Right lung (tissue), 10 donors: ENCODE measurements at places on chromosomes 6 and 20. TPM values are rescaled to one million over a fixed set of nuclear protein-coding genes. Genes with fewer than 3 reads are reported as not detected.
A peak's percentile ranks its signal among the peaks of the same experiment; 100 is the strongest.

RFX6 gene
- polyA plus RNA-seq: 2.3 TPM

CFAP61 gene
- polyA plus RNA-seq: 2.8 TPM

TAF11 gene
- 59.1 TPM for polyA plus RNA-seq

CCR6 gene
- polyA plus RNA-seq: not detected

SMLR1 gene
- 0.08 TPM for polyA plus RNA-seq

TUBB1 gene
- polyA plus RNA-seq: 4.3 TPM

- no peak for DNase-seq
These were observed 19.3 kb downstream of the FAXC start for GRCh38 chr6:99330159-99330558.

- DNase-seq: no peak
These were observed 87.0 kb upstream of the OLIG3 start for GRCh38 chr6:137581019-137581707.

DNA sequence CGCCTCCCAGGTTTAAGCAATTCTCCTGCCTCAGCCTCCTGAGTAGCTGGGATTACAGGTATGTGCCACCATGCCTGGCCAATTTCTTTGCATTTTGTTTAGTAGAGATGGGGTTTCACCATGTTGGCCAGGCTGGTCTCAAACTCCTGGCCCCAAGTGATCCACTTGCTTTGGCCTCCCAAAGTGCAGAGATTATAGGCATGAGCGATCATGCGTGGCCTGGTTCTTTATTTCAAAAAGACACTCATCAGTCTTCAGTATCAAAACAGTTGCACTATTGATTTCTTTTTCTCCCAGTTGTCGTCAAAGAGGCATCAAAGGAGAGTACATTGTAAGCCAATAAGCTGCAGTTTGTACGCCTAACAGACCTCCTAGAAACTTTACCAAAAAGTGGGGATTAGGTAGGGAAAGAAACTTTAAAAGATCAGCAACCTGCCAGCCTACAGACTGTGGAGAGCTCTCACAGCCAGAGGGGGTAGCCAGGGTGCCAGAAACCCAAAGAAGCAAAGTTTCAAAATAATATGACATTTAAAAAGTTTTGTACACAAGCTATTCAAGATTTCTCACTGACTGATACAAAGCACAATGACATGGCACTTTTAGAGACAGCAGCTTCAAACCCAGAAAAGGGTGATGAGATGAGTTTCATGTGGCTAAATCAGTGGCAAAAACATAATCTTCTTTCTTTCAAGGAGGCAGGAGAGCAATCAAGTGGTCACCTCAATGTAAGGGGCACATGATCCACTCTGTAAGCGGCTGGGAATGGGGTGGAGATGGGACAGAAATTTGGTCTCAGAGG, 83.0 kb upstream of the RALY start:
- no peak for DNase-seq

GRCh38 chr6:158206740-158207421, 38.7 kb downstream of the GTF2H5 start:
- no peak for DNase-seq

DNA sequence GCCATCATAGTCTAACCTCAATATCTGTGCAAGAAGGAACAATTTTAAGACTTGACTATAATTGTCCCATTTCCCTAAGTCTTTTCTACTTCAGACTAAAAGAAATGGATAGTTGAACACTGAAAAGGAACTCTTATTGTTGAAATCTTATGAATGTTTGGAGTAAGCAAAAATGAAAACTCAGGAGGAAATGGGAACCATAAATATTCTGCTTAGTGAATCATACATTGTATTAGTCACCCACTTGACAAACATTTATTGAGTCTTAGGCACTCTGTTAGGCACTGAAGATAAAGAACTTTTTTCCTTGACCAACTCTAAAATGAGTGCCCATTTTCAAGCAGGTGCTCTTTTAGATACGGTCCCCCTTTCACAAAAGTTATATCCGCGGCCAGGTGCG, 8.7 kb downstream of the CCDC170 start:
- DNase-seq: no peak

- no peak for DNase-seq
These were observed 8.2 kb downstream of the HELZ2 start for GRCh38 chr20:63565699-63566335.

DNA sequence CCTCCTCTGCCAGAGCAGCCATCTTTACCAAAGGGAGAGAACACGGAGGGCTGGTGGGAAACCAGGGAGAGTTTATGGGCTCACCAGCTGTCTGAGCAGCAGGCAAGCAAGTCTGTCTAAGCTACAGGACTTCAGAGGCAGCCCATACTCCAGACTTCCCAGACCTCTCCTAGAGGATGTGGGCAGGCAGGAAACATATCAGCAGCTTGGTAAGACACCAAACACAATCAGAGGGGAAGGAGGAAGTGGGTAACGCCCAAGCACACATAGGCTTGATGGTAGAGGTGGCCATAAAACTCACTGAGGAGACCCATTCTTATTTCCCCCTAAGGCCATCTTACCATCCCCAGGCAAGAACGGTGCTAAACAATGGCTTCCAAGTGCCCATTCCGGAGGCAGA, 143.1 kb upstream of the ARID1B start:
- DNase-seq: no peak

GRCh38 chr20:59622496-59622895, 18.2 kb downstream of the PHACTR3 start:
- DNase-seq: no peak

GRCh38 chr6:157535340-157536222, 154.6 kb downstream of the ZDHHC14 start:
- no peak for DNase-seq

GRCh38 chr6:105691081-105691480, 288.2 kb upstream of the PREP start:
- no peak for DNase-seq

DNA sequence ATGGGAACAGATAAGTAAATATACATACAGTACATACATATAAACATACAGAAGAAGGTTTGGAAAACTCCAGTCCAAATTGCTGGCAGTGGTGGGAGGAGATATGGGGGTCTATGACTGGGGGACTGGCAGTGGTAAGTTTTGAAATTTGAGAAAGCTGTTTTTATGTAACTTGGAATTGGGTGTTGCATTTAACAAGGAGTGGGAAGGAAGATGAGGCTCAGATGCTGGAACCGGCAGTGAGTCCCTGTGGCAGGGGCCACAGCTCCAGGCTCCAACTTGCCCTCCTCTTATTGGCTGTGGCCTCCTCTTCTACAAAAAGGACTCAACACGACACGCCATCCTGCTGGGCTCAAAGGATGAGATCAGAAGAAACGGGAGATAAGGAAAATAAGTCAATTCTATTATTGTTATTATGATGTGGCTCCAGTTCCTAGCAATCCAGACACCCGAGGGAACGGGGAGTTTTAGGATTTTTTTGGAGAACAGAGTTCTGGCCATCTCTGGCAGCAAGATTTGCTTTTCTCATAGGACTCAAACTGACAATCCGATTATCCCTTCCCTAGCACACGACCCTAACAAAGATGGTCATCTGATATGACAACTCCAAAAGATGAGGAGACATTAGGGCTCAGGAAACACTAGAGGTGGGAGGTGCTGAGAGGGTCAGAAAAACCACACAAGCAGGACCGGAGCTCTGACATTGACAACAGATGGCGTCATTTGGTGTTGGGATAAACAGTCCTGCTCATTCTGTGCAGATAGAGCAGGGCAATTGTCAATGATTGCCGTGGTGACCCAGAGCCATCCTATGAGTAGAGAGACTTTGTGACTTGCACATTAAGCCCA, 6.0 kb upstream of the TGM2 start:
- peak; percentile 42 for DNase-seq

- DNase-seq: no peak
These were observed 14.9 kb downstream of the CRISP2 start for GRCh38 chr6:49698478-49698877.

DNA sequence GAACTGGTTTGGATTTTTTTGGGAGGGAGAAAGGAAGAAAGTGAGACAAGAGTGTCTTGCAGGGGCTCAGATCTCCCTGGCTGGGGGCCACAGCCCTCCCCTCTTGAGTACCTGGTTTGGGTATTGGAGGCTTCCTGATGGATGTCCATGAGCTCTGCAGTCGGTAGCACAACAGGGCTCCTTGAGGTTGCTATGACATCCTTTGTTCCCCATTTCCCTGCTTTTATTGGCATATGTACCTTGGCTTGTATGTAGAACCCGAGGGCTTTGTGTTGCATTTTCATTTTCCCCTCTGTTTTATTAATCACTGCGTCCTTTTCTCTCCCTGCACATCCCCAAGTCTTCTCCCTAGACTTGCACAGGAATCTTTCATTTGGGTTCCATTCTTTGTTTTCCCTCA, 355.5 kb upstream of the TSHZ2 start:
- DNase-seq: no peak

GRCh38 chr6:150142670-150143515, at the start of gene PPP1R14C:
Gene PPP1R14C (plus strand): TSS chr6:150143044. CDS start chr6:150143193, 149 bp downstream.
- no peak for DNase-seq

DNA sequence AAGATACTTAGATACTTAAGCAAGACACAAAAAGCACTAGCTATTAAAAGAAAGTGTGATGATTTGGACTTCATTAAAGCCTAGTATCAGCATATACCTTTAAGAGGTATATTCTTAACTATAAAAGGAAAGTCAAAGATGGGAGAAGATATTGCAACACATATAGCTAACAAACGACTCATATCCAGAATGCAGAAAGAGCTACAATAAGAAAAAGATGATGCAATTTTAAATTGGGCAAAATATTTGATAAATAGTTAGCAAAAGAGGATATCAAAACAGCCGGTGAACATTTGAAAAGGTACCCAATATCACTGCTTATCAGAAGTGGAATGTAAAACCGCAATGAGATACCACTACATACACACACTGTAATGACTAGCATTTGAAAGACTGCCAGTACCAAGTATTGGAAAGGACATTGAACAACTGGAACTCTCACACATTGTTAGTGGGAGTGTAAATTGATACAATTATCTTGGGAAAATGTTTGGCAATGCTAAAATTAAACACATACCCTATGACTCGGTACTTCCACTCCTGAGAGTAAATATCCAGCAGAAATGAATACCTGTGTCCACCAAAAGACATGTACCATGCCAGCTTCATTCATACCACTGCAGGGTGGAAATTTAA, 25.7 kb downstream of the MUC22 start:
- DNase-seq: no peak

- DNase-seq: no peak
These were observed 70.9 kb downstream of the REV3L start for GRCh38 chr6:111411978-111412566.

DNA sequence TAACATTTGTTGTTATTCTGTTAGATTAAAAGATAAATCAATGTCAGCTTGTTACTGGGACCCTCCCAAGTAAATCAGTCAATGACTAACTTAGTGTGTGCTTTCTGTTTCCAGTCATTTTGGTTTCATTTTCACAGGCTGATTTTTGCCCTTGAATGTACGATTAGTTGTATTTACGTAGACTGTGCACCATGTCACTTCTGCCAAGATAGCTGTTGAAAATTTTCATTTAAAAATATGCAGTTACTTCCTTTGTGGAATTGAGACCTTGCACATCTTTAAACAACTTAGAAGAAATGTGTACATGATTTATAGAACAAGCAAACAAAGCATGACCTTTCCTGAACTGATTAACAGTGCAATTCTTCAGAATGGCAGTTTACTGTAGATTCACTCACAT, 944.8 kb upstream of the CITED2 start:
- DNase-seq: peak; percentile 11

DNA sequence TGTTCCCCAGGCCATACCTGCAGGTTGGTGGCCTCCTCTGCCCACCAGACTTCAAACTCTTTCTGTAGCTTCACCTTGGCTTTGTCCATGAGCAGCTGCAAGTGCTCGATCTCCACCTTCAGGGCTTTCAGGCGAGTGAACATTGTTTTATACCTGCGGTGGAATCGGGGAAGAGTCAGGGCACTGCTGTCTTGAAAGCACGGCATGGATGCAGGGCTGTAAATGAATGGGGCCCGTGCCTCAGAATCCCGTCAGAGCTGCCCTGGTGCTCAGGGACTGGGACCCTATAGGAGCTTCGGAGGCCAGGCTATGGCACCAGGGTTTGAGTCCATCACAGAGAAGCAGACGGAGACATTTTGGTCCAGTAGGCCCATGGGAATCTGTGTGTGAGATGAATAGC, 37.9 kb upstream of the KCNK16 start:
- DNase-seq: no peak

- DNase-seq: no peak
These were observed 45.1 kb downstream of the LHFPL5 start for GRCh38 chr6:35850208-35850607.

- no peak for DNase-seq
These were observed 35.9 kb downstream of the EPM2A start for GRCh38 chr6:145699462-145699861.

- no peak for DNase-seq
These were observed 237.1 kb downstream of the ANKRD60 start for GRCh38 chr20:57991211-57991881.

- no peak for DNase-seq
These were observed 638 bp downstream of the PACSIN1 start for GRCh38 chr6:34466242-34467185.

- no peak for DNase-seq
These were observed 604 bp upstream of the RAB5IF start for GRCh38 chr20:36604952-36605398.

DNA sequence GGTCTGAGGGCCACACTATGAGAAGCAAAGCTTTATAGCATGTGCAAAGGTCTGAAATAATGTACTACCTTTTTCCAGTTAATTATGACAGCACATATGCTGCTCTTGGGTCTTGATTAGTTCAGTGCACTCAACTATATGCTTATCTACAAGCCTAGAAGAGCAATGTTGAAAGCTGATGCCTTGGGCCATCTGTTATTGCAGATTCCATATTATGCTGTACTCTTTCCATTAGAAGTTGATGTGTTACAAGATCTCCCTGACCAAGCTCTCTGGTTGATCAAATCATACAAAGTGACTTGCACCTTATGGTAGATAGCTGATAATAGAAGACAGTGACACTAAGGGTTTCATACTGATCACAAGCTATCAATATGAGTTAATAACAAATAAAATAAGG, 327.3 kb downstream of the FRK start:
- DNase-seq: no peak

GRCh38 chr6:82484001-82484400, 120.4 kb downstream of the TPBG start:
- DNase-seq: no peak
